NCI-H2029 treated with DMSO at 0.1 percent for 48 hours (cell line): ENCODE measurements at places on chromosomes 12 and 14.

- no peak for DNase-seq
Observed at GRCh38 chr14:59339524-59340330, 125.5 kb downstream of the GPR135 start.

DNA sequence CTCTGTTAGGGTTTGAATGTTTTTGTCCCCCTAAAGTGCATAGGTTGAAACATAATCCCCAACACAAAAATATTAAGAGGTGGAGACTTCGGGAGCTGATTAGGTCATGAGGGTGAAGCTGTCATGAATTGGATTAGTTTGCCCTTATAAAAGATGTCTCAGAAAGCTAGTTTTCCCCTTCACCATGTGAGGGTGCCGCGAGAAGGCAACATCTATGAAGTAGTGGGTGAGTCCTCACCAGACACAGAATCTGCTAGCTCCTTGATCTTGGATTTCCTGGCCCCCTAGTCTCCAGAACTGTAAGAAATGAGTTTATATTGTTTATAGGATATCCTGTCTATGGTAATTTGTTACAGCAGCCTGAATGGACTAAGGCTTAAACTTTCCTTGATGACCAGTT, 301.5 kb upstream of the ATP2B1 start:
- no peak for DNase-seq

GRCh38 chr14:75549169-75549568, 26.9 kb downstream of the BATF start:
- no peak for DNase-seq

DNA sequence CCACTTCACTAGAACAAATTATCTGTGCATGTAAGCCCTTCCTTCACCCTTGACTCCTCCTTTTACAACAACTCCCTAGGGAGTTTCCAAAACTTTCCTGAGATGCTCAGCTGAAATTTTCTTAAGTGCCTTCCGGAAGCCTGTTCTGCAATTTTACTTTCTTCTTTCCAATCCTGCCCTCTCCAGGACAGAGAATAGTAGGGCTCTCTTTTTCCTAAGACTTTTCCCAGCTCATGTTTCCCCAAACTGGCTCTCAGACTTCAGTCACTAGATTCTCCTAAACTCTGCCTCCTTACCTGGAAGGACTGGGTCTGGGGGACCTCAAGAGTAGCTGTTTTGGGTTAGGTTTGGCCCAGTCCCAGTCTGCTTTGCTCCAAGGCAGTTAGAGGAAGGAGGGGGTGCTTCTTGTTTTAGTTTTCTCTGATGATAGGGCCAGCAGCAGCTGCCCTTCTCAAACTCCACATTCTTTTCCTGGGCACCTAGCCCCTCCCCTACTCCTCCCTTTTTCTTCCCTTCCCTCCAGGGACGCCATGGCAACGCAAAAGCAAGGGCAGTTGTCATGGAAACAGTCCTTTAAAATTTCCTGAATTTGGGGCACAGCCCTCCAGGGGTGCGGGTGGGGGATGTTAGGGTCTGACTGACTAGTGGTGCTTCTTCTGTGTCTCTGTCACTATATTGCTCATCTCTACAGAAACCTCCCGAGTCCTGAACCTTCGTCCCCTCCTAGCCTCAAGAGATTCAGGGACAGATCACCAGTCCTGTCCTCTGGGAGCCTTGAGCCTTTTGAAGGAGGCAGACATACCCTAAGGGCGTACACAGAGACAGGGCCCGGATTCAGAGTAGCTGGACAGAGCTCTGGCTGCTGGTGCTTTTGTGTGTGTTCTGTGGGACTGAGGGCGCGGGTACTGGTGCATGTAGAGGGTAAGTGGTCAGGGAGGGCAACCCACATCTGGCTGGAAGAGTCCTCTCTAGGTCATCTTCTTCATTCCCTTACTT, 17.0 kb downstream of the PPP1R1A start:
- DNase-seq = no peak
